Upper lobe of right lung (tissue), 1 donor: ENCODE measurements at places on chromosomes 7 and 10.

DNA sequence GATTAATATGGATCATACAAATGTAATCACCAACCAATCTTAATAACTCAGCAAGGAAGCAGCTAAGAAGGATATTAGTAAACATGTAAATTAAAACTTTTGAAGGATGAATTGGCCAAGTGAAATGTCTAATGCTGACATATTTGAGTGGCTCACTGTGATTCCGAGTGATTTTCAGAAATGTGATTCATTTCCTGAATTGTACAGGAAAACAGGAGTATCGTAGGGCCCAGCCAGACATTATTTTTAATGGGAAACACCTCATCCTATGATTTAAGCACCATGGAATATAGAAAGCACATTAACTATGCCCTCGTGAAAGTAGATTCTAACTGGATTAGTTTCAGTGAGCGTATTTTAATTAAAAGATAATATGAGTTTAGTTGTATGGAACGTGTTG, 82.3 kb downstream of the LHFPL3 start:
- DNase-seq: no peak

- no peak for DNase-seq
These were observed 184.2 kb downstream of the GPAM start for GRCh38 chr10:111999205-111999914.

- no peak for DNase-seq
These were observed 23.3 kb downstream of the DNAH11 start for GRCh38 chr7:21566094-21566493.

DNA sequence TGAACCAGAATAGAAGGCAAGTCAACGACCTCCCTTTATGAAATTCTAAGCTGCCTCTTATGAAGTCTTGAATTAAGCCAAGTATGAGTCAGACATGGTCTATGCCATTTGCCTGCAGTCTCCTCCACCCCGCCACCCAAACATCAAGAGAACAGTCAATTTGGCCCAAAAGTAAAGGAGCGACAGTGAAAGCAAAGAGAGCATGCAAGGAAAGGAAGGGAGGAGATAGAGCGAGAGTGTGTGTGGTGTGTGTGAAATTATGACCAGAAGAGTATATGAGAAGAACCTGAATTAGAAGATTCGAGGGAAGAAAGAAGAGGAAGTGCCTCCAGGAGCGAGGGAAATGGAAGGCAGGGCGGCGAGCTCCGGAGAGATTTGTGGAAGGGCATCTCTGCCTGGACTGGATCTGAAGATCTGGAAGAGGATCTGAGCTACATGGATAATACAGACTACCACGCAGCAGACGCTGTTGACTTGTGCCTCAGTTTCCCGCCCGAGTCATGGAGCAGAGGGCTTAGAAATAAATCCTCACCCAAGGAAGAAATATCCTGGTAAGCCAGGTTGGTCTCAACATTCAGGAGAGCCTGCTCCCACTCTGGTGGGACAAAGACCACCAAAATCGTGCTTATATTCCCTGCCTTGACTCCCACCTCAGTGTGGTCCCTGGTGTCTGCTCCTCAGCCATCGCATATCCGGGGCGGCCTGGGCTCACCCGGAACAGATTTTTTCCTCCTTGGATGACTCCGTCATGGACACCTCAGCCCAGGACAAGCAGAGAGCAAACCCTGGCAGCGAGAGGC, 459 bp downstream of the ZDHHC6 start:
- no peak for DNase-seq

GRCh38 chr10:52775132-52775647, 2.6 kb upstream of the MBL2 start:
- DNase-seq: no peak

GRCh38 chr10:117047947-117048346, 43.0 kb upstream of the SHTN1 start:
- DNase-seq: no peak

DNA sequence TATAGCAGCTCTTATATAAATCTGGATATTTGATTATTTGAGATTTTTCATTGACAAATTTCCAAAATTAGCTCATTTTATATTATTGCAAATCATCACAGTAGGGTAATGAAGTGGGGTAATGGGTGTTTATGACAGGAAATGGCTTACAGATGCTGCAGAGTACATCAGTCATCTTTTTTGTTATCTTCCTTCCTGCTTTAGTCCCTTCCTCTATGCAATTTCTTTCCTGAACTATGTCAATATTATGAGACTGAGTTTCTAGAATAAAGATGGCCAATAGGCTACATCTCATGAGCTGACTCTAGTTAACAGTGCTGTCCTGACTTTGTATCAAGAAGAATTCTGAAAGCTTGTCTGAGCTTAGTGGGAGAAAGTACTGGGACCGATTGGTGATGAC, 244.5 kb downstream of the XPNPEP1 start:
- no peak for DNase-seq

- no peak for DNase-seq
These were observed 117.3 kb downstream of the PRKAG2 start for GRCh38 chr7:151759591-151760042.

- no peak for DNase-seq
These were observed 29.9 kb downstream of the SORBS1 start for GRCh38 chr10:95531058-95531809.

DNA sequence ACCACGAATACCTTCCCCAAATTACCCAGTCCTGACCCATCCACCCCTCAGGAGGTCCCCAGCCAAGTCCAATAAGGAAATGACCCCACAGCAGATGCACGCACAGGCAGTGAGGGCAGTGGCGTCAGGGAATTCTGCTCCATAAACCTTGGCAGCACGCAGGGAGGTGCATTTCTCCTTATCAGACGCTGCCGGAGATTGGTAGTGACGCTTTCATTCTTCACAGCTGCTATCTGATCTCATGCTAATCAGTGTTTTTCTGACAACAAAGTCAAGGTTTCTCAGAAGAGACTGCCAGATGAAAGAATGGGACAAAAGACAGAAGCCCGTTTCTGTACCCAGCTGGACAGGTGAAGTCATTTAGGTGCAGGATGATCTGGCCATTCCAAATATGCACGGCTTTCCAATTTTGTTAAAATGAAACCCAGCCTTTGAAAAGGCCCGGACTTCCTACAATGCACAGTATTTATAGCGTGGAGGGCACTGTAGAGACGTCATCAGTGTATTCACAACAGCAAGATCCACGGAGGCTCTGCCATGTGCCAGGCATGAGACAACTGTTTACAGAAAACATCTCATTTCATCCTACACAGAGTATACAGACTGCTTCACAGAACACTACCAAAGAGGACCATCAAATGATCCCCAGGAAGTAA, 35.3 kb downstream of the DIP2C start:
- no peak for DNase-seq

GRCh38 chr10:48481385-48481784, 123.5 kb downstream of the ARHGAP22 start:
- no peak for DNase-seq

DNA sequence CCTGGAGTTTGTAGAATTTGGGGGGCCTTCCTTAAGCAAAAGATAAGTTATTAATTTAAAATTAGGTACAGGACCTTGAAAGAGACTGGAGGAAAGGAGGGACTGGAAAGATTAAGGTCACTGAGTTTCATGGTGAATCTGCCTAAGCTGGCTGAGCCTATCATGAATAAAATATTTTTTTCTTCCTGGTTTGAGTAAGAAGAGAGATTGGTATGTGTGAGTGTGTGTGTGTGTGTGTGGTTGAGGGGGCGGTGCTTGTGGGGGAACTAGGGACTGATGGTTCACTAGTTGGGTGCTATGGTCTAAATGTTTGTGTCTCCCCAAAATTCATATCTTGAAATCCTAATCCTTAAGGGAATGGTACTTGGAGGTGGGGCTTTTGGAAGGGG, 142.5 kb upstream of the PRKCQ start:
- no peak for DNase-seq

GRCh38 chr10:112732277-112732921, 217.6 kb upstream of the TCF7L2 start:
- DNase-seq: no peak

DNA sequence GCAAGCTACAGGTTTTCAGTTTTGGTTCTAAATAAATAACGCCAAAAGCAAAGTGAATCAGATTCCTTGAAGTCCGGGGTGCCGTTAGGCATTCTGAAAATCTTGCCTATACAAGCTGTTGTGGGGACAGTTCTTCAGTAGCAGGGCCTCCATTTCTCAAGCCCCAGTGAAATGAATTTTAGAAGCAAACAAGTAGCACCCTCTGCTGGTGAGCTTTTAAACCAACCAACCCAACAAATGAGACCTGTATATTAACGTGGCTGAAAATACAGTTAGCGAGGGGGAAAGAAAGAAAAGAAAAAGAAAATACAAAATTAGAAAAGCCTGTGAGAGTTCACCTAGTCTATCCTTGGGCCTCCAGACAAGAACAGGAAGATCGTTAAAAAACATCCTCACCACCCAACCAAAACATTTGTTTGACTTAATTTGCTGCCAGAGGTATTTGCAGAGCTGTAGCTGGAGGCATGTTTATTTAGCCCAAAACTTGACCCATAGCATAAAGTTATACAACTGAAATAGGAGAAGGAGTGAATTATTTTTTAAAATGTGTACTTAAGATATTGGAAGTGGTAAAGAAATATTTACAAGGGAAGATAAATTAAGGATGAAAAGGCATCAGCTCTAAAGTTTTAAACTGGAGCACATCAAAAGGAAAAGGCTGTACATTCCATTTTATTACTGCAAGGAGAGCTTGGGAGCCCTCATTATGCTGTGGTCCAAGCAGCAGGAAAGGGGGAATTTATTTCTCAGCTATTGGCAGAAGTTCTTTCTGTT, 98.9 kb downstream of the DYNC1I1 start:
- DNase-seq: no peak

- DNase-seq: no peak
These were observed 536.8 kb upstream of the NRP1 start for GRCh38 chr10:33871061-33871956.

DNA sequence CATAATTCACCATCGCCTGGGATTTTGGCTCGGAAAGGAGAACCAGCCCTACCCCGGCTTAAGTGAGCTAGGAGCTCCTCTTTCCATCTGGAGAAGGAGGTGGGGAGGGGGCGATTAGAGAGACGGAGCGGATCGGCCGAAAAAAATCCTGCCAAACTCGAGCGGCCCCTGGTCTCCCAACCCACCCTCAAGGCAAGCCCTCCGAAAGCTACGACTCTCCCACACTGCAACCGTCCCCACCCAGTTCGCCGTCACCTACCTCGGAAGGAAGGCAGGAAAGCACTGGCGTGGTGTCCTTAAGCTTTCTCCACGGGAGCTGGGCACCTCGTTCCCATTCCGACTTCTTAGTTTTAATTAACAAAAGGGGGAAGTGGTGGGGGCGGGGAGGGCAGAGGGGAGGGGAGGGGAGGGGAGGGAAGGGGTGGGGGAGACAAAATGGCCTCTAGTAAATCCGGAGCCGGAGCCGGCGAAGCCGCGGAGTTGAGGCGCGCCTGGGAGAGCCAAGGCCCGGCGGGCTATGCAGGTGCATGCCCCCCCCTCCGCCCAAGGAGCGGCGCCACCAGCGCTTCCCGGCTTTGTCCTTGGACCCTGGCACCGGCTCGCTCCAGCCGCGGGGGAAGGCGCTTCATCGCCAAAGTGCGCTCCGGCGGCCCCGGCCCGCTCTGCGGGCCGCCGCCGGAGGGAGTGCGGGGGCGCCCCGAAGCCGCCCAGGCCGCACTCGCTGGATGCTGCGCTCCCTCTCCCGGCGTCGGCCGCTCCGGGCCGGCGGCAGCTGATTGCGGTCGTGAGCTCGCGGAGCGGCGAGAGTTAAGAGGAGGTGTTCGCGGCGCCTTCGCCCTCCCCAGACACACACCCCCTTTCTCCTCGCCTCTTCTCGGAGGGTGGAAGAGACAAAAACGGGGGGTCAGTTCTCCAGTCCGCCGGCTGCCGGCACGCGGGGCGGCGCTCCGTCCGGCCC, at the start of gene LRRC4:
Gene LRRC4, minus strand, starts transcription at position 784 of the 958 bp plus-strand sequence. CDS start 797 bp downstream, outside the sequence.
- peak; percentile 74 for DNase-seq

DNA sequence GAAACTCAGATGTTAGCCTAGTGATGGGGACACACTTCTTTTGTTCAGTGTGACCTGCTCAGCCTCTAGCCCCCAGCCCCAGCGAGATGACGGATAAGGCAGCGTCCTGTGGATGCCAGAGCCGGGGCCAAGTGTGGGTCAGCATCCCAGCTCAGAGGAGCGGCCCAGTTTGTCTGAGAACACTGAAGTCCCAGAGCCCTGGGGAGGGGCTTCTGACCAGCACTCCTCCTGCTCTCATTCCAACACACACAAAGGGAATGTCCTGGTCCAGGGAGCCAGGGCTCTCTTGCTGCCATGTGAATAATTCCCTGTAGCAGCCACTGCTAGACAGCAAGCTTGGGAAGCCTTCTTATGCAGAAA, 4.5 kb upstream of the ATP6V0E2 start:
- no peak for DNase-seq

DNA sequence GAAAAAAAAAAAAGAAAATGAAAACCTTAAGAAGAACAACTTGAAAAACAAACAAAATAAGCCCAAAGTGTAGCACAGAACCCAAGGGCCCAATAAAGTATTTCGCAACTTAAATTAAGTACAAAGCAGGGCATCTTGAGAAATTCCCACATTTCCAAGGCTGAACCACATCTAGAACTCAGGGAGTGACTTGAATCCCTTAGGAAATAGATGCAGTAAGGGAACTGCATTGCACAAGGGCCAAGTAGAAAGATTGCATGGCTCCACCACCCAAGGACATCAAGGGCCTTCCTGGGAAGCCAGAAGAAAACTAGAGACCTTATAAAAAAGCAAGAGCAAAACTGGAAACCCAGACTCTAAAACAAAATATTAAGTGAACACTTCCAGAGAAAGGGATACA, 352.7 kb downstream of the CXCL12 start:
- DNase-seq: no peak

DNA sequence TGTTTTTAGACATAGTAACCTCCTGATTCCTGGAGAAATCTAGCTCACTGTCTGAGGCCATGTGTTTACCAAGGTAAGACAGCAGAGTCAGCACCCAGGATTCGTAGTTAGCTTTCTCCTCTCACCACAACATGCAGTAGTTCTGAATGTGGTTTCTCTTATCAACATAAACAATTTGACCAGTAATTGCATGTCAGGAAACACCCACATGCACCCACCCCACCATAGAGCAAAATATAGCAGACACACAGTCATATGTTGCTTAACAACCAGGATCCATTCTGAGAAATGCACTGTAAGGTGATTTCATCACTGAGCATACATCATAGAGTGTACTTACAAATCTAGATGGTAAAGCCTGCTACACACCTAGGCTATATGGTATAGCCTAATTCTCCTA, 1004.0 kb downstream of the ANKRD7 start:
- DNase-seq: no peak
